ENCODE measurements at places on chromosomes 3 and 15.

- DNase-seq: no peak
These were observed 10.6 kb downstream of the MAPKAPK3 start for GRCh38 chr3:50627407-50628051.

DNA sequence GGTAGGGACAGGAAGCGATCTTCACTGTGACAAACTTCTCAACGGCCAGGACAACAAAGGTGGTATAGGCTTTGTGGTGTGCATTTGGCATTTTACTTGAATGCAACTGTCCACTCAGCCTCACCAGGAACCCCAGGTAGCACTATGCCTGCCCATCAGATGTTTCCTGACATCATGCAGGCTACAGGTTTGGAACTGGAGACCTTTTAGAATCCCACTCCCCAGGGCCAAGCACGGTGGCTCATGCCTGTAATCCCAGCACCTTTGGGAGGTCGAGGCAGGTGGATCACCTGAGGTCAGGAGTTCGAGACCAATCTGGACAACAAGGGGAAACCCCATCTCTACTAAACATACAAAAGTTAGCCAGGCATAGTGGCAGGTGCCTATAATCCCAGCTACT lies 9.6 kb downstream of the STARD5 start:
- DNase-seq: peak; percentile 64

DNA sequence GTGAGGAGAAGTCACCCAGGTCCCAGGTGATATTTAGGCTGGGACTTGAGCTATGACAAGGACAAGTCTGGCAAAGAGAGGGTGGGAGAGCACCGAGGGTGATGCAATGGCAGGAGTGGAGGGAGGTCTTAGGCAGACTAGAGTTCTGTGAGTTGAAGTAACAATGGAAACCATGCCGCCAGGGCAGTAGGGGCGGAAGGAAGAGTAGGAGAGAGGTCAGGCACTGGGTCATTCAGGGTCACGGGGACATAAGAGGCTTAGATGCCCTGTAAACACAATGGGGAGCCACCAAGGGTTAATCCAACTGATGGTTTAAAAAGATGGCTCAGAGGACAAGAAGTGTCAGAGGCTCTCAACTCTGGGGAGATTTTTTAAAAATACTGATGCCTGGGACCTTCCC lies 199.7 kb upstream of the LRTM1 start:
- DNase-seq: no peak

- no peak for DNase-seq
These were observed 76.3 kb upstream of the NR2F2 start for GRCh38 chr15:96254173-96254572.

DNA sequence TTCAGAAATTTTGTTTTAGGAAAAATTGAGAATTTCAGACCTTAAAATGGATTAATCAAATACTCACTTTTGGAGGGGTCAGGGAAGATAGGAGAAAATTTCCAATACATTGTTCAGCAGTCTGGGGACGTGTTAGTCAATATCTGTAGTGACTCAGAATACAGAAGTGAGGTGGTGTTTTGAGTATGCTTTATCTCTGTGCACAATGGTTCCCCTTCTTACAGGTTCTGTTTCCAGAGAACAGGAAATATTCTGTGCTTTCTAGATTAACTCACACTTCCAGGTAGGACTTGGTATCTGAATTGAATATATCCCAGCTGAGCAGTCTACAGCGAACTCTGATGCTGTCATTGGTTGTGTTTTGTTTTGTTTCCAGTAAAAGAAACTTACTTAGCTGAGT lies 30.7 kb upstream of the CCDC54 start:
- DNase-seq: no peak

Measured in spleen (tissue), 13 donors.